MM.1S (cell line): ENCODE measurements at places on chromosomes 1 and 21.

DNA sequence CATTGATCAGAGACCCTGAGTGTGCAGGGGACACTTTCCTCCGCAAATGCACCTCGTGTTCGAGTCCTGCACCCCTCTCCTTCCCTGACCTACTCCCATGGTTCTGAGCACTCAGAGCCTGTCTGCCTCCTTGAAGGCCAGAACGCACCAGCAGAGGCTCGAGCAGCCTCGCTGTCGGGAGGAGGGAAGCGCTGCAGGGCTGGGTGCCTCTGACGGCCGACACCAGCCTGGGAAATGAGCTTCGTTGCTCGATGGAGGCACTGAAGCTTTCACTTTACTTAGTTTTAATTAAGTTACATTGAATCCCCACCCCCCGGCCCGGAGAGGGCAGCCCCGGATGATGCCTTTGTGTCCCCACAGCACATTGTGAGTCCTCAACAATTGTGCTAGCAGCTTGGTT, 156.3 kb upstream of the ARHGEF16 start:
- no peak for DNase-seq

- no peak for DNase-seq
Measured at GRCh38 chr1:24644100-24644384, 940 bp downstream of the SRRM1 start.

DNA sequence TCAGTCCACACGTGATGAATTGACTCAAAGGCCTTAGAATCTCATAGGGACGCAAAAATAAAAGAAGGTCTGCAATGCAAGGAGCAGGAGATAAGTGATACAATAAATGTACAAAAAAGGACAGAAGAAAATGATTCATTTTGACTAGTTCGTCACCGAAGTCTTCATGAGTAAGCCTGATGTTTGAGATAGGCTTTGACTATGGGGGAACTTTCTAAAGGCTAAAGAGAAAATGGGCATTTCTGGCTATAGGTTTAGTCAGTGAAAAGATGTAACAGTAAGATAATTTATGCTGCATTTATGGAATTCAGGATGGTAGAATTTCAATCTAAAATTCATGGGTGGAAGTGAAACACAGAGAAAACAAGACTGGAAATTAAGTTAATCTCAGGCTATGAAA, 163.0 kb downstream of the ADGRL4 start:
- no peak for DNase-seq

- DNase-seq = no peak
Measured at GRCh38 chr1:98897479-98897878, 107.2 kb downstream of the PLPPR5 start.

DNA sequence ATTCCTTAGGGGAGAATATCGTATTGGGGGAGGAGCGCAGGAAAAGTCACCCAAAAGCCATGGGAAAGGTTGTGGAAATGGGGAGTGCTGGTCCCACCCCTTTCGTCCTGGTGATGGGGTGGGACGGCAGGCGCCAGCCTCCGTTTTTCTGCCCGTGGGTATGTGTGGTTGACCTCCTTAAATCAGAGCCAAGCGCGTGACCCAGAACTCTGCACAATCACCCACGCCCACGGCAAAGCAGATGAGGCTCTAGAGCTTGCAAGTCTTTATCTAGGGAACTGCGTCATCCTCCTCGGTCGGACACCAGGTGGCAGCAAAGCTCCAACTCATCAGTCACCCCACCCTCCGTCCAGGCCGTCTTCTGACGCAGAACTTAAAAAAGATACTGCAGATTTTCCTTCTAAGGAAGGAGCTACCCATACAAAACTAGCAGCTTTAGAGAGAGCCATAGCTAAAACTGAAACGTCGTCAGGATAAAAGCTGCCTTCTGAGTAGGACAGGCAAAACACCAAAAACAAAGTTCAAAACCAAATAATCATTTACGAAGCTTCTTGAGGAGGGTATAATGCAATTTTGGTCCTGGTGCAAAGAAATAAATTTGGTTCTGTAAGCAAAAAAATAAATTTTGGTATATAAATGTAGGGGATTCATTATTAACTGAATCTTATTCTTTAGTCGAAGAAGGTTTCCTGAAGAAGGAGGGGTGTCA, 62.0 kb downstream of the TBX19 start:
- DNase-seq = peak; percentile 94

GRCh38 chr1:202193614-202194327, at the start of gene LGR6:
TSS of gene LGR6 (plus strand) at chr1:202193799. CDS start at chr1:202193990, 191 bp downstream.
- no peak for DNase-seq

DNA sequence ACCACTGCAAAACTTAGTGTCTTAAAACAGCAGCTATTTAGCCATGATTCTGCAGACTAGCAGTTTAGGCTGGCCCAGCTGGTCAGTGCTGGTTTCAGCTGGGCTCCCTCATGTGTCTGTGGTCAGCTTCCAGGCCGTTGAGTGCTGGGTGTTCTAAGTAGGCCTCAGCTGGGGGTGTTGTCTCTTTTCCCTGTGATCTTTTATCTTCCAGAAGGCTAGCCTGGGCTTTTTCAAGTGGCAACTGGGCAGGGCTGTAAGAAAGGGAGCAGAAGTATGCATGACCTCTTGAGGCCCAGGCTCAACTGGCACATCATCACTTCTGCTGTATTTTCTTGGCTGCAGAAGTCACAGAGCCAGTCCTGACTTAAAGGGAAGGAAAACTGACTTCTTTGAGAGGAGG, 136.1 kb downstream of the KIF26B start:
- no peak for DNase-seq

DNA sequence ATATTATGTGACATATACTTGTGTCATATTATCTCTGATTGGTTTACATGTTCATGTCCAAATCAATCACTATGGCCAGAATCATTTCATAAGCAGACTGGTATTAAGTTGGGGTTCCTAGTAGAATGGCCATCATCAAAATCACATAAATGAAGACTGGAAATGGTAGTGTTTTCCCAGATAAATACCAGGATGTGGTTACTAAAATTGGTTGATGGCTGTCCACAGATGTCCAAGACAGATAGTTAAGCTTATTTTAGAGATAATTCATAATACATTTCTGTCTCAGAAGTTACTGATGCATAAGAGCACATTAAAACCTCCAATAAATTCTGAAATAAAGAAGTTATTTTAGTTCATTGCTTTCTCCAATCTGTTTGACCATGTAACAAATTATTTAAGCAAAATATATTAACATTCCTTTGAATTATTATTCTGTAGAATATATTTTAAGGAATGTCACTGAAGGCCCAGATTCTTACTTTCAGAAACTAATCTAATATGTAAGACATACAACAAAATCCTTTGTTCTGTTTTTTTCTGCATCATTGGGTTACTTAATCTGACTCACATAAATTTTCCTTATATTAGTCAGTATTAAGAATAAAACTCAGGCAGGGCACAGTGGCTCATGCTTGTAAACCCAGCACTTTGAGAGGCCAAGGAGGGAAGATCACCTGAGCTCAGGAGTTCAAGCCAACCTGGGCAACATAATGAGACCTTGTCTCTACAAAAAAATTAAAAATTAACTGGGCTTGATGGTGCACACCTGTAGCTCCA, 483.9 kb downstream of the PTPRC start:
- DNase-seq = no peak

DNA sequence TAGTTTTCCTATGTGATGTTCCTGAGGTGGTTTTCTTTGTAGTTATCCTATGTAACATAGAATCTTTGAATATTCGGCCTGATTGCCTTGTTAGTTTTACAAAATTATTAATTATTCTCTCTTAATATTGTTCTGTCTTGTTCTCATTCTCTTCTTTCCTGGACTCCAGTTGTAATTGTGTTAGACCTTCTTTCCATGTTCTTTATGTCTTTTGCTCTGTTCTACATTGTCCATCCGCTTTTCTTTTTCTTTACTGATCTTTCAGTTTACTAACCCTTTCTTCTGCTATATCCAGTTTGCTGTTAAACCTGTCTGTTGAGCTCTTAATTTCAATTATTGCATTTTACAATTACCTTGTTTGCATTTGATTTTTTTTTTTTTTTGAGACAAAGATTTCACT, 89.3 kb downstream of the PEX14 start:
- DNase-seq = no peak

GRCh38 chr21:33811167-33812010, 104.2 kb downstream of the ATP5PO start:
- DNase-seq = peak; percentile 68

- DNase-seq = no peak
Measured at GRCh38 chr1:93633313-93633712, 48.3 kb downstream of the BCAR3 start.

- no peak for DNase-seq
Measured at GRCh38 chr1:190858140-190858539, 380.5 kb upstream of the BRINP3 start.

- peak; percentile 61 for DNase-seq
Measured at GRCh38 chr1:187264995-187265602, 436.4 kb downstream of the PLA2G4A start.

DNA sequence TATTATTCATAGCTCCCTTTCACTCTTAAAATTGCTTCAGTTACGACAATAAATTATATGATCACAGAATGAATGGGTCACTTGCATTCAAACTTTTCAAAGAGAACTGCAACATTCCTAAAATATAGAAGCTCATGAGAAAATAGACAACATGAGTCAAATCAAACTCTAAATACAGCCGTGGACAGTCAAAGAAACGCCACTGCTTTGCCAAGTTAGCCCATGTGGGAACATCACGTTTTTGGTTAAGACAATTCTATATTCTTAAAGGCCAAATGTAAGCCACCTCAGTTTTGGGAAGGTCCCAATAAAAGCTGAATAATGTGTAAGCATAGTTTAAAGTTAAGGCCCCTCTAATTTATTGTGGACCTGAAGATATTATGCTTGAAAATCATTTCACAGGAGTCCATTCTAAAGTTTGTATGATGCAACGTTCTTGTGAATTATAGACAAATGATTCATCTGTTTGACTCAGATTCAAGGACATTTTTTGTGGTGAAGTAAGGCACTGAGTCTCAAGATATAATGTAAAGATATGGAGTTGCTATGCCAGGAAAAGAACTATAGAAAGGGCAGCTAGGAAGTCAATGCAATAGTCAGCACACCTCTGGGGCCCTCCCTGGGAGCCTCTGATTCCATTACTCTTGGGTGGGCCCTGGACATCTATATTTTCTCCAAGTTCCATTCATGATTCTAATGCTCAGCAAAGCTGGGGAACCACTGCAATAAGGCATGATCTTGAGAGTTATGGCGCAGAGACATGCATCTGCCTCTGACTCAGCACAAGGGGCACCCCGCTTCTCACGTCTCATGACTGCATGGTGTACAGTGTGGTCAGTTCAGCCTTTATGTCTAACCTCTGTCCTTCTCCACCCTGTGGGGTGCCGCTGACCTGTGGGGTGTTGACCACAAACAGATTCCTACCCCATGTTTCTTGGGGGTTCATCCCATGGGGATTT, 33.9 kb downstream of the ETS2 start:
- no peak for DNase-seq
